ENCODE measurements at places on chromosomes 1 and 21.
A peak's percentile ranks its signal among the peaks of the same experiment; 100 is the strongest.

DNA sequence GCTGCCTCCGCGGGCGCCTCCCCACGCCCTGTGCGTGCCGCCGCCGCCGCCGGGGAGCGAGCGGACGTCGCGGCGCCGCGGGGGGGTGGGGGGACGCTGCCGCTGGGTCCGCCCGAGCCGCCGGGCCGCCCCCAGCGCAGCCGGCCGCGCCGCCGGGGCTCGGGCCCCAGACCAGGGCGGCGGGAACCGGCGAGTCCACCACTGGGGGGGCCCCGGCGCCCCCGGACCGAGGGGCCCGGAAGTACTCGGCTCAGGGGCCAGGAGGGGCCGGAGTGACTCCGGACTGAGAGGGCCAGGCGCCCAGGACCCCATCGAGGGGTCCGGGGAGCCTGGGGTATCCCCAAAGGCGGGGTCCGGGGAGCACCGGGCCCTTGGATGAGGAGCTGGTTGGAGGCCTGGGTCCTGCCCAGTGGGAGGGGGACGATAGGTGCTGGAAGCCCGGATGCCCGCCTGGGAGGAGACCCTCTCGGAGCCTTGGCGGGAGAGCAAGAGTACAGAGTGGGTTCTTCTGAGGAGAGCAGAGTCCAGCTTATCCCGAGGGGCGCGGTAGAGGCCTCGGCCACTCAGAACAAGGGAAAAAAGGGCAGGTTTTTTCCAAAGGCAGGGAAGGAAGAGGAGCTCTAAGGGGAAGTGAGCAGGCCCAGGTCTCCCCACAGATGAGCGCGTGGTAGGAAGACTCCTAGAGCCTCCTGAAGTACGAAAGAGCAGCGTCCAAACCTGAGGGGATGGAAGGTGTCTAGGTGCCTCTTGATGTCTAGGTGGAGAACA is 556 bp downstream of the GMEB1 start:
- no peak for DNase-seq

GRCh38 chr1:218476385-218476784 is 131.2 kb downstream of the TGFB2 start:
- DNase-seq: no peak

GRCh38 chr1:205592443-205593003 is 39.3 kb downstream of the ELK4 start:
- no peak for DNase-seq

DNA sequence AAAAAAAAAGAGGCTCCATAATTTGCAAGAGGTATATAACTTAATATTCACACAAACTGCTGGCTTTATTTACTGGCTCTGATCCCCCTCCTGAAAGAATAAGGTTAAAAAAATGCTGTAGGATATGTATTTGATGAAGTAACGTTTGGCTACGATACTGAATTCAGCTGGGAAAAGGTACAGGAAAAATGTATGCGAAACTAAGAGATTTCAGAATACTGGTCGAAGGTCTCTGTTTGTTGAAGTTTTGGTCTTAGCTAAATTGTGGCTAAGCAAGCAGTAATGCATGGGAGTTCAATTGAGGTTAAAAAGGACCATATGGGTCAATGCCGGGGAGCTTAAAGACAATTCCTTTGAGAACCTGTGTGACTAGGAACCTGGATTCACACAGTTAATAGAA is 355.5 kb upstream of the NCAM2 start:
- no peak for DNase-seq

DNA sequence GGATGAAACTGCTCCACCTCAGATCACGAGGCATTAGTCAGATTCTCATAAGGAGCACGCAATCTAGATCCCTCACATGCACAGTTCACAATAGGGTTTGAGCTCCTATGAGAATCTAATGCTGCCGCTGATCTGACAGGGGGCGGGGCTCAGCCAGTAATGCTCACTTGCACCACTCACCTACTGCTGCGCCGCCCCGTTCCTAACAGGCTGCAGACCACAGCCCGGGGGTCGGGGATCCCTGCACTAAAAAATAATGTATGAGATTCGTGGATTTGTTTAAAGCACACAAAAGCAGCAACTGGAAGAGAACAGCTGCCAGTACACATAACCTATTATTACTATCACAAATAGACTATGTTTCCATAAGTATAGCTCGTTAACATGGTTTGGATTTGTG is 72.9 kb downstream of the HLCS start:
- DNase-seq: no peak

DNA sequence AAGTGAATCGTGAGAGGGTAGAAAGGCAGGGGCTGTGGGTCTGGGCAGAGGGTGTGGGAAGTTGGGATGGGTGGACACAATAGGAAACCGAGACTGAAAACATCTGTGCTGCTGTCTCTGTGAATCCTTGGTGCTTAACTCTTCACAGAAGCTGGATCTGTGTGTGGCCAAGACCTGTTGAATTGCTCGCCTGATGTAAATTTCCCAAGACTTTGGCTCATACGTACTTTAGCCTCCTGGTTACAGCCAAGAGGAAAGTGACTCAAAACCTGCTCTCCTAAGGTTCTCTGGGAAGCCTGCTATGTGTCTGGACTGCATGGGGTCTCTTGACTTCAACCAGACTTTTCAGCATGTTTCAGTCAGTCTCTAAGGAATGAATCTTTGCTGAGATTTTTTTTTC is 270.3 kb downstream of the RWDD3 start:
- no peak for DNase-seq

DNA sequence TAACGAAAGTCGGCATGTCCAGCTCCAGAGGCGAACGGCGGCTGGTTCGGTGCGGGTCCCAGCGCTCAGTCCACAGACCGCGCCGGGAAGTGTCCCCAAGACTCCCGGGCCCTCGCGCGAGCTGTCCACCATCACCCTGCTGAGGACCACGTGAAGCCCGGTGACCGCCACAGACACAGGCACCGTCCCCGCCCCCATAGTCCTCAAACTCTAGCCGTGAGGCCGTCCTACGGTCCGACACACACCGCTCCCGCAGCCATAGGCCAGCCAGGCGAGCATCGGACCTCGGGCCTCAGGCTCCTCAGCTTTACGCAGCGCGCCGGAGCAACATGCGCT is 535 bp downstream of the SETD4 start:
- no peak for DNase-seq

DNA sequence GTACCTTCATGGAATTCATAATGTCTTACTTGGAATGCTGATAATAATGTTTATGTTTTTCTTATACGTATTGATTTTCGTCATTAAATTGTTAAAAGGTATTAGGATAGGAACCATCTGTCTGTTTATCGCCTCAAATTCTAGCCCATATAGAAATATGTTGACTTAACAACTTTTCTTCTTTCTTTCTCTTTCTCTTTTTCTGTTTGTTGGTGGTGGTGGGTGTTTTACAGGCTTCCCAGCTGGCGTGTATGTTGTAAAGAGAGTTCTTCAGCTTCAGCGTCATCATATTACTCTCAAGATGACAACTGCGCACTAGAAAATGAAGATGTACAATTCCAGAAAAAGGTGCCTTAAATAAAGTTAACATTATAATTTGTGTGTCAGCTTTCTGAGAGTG is 18.3 kb downstream of the SUCO start:
- DNase-seq: no peak

DNA sequence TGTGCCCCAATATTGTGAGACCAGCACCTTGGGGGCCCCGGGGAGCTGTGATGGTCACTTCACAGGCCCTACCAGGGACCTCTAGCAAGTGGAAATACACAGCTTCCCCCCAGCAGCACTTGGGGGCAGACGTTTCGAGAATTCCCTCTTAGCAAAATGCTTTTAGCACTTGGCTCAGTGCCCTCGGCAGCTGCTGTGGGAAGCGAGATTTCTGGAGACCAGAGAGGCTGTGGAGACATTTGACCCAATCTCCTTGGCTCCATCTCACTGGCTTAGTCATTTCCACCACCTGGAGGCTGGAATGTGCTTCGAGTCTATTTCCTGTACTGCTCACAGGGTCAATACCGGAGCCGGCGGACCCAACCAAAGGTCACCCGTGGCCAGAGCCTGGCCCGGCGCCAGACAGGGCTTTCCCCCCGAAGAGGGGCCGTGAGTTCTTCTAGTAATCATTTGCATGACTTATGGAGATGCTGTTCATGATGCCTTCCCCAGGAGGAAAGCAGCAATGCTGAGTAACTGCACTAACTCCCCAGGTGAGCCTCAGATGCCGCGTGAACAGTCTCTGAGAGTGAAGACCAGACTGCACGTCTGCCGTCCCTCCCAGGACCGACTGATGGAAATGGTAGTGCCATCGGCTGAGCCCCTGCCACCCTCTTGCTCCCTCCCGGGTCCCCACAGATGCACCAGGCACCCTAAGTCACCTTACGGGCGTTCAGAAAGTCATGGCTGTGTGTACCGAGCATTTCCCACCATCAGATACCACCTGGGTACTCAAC is 4.4 kb upstream of the C2CD2 start:
- no peak for DNase-seq

GRCh38 chr1:232110281-232111090 is 483.9 kb downstream of the DISC1 start:
- peak; percentile 91 for DNase-seq

DNA sequence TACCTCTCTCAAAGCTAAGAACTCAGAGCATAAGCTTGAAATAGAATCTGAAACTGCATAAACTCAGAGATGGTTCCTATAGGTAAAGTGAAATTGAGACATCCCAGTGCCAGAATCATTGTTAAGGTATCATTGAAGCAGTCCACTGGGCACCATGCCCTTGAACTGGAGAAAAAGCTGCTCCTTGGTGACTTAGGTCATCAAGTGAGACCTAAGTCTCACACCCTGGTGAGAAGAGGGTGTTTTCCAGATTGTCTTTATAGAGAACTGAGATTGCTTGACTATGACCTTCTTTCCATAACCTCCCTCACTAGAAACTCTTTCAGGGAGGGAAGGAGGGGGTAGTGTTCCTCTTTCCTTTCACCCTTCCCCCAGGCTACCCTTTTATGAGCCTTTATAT is 9.4 kb upstream of the ATP6V1G3 start:
- no peak for DNase-seq

DNA sequence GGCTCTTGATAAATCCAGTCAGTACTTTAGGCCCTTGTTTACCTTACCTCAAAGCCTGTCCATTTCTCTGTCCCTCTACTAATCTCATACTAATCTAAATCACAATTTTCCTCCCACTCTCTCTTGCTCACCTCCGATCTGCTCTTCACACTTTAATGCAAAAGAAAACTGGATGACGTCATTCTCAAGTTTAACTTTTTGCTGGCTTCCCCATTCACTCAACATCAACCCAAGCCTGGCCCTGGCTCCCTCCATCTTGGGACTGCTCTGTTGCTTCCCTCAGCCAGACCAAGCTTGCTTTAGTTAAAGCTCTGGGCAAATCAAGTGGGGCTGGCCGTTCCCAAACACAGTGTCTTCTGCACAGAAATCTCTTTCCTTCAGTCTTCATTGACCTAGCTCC is 29.7 kb downstream of the COA6 start:
- DNase-seq: no peak

- DNase-seq: peak; percentile 26
These were observed 75.1 kb upstream of the NEGR1 start for GRCh38 chr1:72357411-72357810.

DNA sequence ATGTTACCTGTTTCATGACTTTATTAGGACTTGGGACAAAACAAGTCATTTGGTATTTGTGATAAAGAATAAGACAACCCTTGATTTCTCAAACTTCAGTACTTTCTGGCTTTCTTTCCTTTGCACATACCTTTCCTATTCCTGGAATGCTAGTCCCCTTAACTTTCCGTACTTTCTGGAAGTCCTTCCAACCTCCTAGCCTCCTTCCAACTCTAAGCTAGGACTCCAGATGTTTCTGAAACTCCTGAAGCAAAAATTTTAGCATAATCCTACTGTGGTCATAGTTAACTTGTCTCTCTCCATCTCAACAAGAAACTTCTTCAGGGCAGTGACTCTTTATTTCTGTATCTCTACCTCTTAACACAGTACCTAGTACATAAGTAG is 19.8 kb upstream of the C1orf105 start:
- no peak for DNase-seq

- DNase-seq: no peak
These were observed 125.5 kb downstream of the CHRM3 start for GRCh38 chr1:239511875-239512274.

- no peak for DNase-seq
These were observed 38.6 kb upstream of the WLS start for GRCh38 chr1:68270951-68271350.

- no peak for DNase-seq
These were observed 17.5 kb downstream of the RUNX3 start for GRCh38 chr1:24912376-24913273.

- no peak for DNase-seq
These were observed 60.3 kb upstream of the CSF3R start for GRCh38 chr1:36542962-36543515.

- no peak for DNase-seq
These were observed 76.6 kb downstream of the NR5A2 start for GRCh38 chr1:200103966-200104583.

GRCh38 chr1:54871275-54872035 is 15.5 kb downstream of the DHCR24 start:
- DNase-seq: no peak

GRCh38 chr1:60842304-60842703 is 240.1 kb upstream of the NFIA start:
- no peak for DNase-seq

GRCh38 chr1:21149430-21149854 is 27.3 kb downstream of the EIF4G3 start:
- DNase-seq: peak; percentile 58

DNA sequence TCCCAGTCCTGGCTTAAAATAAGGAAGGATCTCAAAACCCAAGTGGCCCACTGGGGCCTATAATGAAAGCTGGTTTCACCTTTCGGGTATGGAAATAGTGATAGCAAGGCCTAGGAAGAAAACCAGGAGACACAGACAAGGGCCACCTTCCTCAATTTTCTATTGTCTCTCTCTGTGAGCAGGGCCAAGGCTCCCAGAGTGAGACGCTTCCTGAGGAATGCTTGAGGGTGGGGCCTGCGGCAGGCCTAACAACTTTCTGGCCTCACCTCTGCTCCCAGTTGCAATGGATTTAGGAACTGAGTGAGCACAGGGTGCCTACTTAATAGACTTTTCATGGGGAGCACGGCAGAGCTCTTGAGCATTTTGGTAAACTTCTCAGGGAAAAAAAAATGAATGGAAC is 300.9 kb downstream of the ASTN1 start:
- no peak for DNase-seq

DNA sequence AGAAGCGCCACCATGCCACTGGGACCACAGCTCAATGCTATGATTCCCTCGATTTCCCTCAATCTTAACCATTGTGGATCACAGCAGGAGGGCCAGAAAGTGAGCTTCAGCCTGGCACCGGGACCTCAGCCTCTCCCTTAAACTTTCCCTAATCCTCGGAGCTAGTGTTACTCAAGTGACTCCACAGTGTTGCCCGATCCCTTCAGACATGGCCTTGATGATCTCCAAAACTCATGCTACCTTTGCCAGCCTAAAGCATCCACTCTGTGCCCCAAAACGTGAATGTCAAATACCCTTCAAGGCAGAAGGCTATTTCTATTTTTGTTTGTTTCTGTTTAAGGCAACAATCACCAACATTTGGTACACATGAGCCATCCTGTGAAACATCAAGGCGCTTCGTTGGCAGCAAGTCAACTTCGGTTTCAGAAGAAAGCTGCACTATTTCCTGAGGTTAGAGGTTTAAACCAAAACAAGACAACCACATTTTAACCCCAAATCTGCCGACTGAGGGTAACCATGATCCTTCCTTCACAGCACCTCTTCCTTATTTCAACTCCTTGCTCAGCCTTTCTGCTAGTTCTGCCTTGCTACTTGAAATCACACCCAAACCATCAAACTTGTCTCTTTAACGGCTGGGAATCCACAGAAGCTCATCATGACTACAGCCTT is 94.4 kb upstream of the KRTAP19-8 start:
- DNase-seq: no peak

GRCh38 chr1:232861107-232861506 is 55.9 kb downstream of the MAP10 start:
- no peak for DNase-seq

Data from GM04503 (cell line).